HCT116 (cell line): ENCODE measurements at places on chromosomes 3 and 15. TPM values are rescaled to one million over a fixed set of nuclear protein-coding genes. Genes with fewer than 3 reads are reported as not detected.

TLR9 gene
- total RNA-seq = 0.15 TPM

GRCh38 chr15:33091983-33092693 lies 102.4 kb downstream of the FMN1 start:
- no peak for DNase-seq
- H3K27ac ChIP-seq = no peak overlapping the region
- no peaks in the 10 kb centered on the region for H3K27me3 ChIP-seq
- H3K4me1 ChIP-seq = no peaks in the 10 kb centered on the region

DNA sequence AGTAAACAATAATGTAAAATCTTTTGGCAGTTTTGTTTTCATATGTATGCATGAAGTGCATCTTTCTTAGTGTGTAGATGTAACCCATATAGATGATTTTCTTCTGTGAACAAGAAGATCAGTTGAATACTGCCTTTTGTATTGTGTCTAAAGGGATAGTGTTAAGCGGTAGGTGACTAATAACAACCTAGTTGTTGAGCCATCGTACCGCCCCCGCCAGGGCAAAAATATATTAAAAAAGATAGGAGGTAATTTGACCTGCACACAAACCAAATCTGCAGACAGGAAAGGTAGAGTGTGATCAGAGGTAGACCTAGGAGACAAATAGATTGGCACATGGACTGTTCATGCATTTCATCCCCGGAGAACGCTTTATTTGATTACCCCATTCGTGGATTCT lies 3.3 kb upstream of the GMNC start:
- H3K27me3 ChIP-seq = no peaks in the 10 kb centered on the region
- no peak overlapping the region for H3K4me3 ChIP-seq
- DNase-seq = no peak
- H3K4me1 ChIP-seq = peaks cover 15% of the 10 kb centered on the region
- H3K27ac ChIP-seq = no peak overlapping the region

- DNase-seq = no peak
- no peak overlapping the region for H3K4me3 ChIP-seq
- no peaks in the 10 kb centered on the region for H3K4me1 ChIP-seq
- no peak overlapping the region for H3K27ac ChIP-seq
Observed at GRCh38 chr3:8595695-8596115, 48.9 kb downstream of the SSUH2 start.

DUOXA2 gene
- total RNA-seq = not detected

- no peak for DNase-seq
- H3K36me3 ChIP-seq = no peaks in the 10 kb centered on the region
- H3K27me3 ChIP-seq = peaks cover 50% of the 10 kb centered on the region
- H3K4me3 ChIP-seq = no peak overlapping the region
- no peaks in the 10 kb centered on the region for H3K4me1 ChIP-seq
Observed at GRCh38 chr15:70519004-70519365, 244.4 kb downstream of the UACA start.

B3GALNT1 gene
- 9.6 TPM for total RNA-seq

GRCh38 chr3:113088616-113089015 lies 97.8 kb downstream of the GTPBP8 start:
- no peak for DNase-seq
- H3K4me1 ChIP-seq = peaks cover 3% of the 10 kb centered on the region; the same call in 1 of the 2 replicates
- no peak overlapping the region for H3K4me3 ChIP-seq
- no peaks in the 10 kb centered on the region for H3K36me3 ChIP-seq
- no peak overlapping the region for H3K27ac ChIP-seq

GRCh38 chr15:67107014-67107812 lies 41.8 kb downstream of the SMAD3 start:
- peak overlapping the region; percentile 34 for H3K4me3 ChIP-seq
- no peaks in the 10 kb centered on the region for H3K36me3 ChIP-seq
- peak; percentile 99 for DNase-seq
- no peaks in the 10 kb centered on the region for H3K27me3 ChIP-seq
- peak overlapping the region; percentile 92 for H3K27ac ChIP-seq
- H3K4me1 ChIP-seq = peaks cover 96% of the 10 kb centered on the region

DNA sequence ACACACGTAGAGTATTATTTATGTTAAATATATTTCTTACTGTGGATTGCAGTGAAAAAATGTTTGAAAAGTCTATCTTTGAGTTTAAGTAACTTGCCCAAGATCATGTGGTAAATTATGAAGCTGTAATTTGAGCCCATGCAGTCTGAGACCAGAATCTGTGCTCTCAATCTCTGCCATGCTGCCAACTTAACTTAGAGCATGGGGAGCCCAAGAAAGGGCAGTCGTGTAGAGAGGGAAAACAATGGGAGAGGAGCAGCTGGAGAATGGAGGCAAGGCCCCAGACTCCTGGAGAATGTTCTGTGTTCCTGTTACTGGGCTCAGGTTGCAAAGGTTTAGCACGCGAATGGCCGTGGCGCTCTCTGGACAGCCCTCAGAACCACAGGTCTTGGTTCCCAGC lies 311.6 kb upstream of the RASGRP1 start:
- no peaks in the 10 kb centered on the region for H3K4me1 ChIP-seq
- H3K27ac ChIP-seq = no peak overlapping the region
- no peak for DNase-seq
- H3K4me3 ChIP-seq = no peak overlapping the region
- H3K27me3 ChIP-seq = no peaks in the 10 kb centered on the region
- no peaks in the 10 kb centered on the region for H3K36me3 ChIP-seq

DNA sequence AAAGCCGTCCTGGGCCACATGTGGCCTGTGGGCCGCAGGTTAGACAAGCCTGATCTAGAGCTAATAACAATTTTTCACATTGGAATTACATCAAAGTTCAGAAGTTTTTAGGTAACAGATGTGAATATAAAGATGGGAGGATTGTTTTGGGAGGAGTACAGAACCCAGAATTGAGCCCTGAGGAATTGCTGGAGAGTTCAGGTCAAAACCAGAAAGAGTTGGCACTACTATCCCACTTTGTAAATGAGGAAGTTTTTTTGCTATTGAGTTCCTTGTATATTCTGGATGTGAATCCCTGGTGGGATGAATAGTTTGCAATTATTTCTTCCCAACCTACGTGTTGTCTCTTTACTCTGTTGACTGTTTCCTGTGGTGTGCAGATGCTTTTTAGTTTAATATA lies 109.5 kb upstream of the LIPC start:
- DNase-seq = no peak
- H3K27me3 ChIP-seq = no peaks in the 10 kb centered on the region
- H3K4me3 ChIP-seq = no peak overlapping the region
- H3K36me3 ChIP-seq = no peaks in the 10 kb centered on the region

RNU6-1 gene
- total RNA-seq = not detected

GRCh38 chr3:15923640-15924405 lies 126.0 kb upstream of the ANKRD28 start:
- no peak for DNase-seq
- H3K27me3 ChIP-seq = no peaks in the 10 kb centered on the region; the same call in 1 of the 2 replicates
- 0 out of 2 replicates have a peak, but pooled peaks cover under 1% of the 10 kb centered on the region for H3K4me1 ChIP-seq

TMEM207 gene
- total RNA-seq = not detected

GRCh38 chr15:27743638-27744037 lies 355.5 kb downstream of the OCA2 start:
- no peaks in the 10 kb centered on the region for H3K4me1 ChIP-seq
- no peak for DNase-seq
- H3K27ac ChIP-seq = no peak overlapping the region
- no peaks in the 10 kb centered on the region for H3K27me3 ChIP-seq
- H3K36me3 ChIP-seq = no peaks in the 10 kb centered on the region
- H3K4me3 ChIP-seq = no peak overlapping the region

DNA sequence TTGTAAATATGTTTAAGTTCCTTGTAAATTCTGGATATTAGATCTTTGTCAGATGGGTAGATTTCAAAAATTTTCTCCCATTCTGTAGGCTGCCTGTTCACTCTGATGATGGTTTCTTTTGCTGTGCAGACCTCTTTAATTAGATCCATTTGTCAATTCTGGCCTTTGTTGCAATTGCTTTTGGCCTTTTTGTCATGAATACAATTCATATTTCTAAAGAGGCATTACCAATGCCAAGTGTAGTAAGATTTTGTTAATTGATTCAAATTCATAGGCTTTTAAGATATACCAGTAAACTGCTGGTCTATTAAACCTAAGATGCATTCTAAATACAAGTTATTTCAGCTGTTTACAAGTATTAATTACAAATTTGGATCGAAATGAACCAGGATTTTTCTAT lies 31.0 kb downstream of the PIK3R4 start:
- H3K4me3 ChIP-seq = no peak overlapping the region
- no peak overlapping the region for H3K27ac ChIP-seq
- H3K27me3 ChIP-seq = no peaks in the 10 kb centered on the region
- no peak for DNase-seq
- peaks cover 2% of the 10 kb centered on the region; the same call in 1 of the 2 replicates for H3K36me3 ChIP-seq

DNA sequence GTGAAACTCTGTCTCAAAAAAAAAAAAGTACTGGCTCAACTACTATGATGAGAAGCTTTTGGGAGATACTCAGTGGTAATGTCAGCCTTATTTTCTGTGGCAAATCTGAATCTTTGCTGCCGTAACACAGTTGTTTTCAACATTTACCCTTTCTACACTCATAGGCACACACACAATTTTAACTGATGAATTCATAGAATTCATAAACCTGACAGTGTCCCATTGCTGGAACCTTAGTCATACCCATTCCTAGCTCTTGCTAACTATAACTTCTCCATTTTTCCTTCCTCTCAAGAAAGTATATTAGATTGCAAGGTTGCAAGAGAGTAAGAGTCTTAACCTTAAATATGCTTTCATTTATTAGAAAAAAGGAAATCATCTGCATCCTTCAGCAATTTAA lies 496.6 kb downstream of the FHIT start:
- no peak overlapping the region for H3K4me3 ChIP-seq
- no peak for DNase-seq
- H3K4me1 ChIP-seq = no peaks in the 10 kb centered on the region
- no peaks in the 10 kb centered on the region for H3K36me3 ChIP-seq
- no peaks in the 10 kb centered on the region for H3K27me3 ChIP-seq
- no peak overlapping the region for H3K27ac ChIP-seq

DNA sequence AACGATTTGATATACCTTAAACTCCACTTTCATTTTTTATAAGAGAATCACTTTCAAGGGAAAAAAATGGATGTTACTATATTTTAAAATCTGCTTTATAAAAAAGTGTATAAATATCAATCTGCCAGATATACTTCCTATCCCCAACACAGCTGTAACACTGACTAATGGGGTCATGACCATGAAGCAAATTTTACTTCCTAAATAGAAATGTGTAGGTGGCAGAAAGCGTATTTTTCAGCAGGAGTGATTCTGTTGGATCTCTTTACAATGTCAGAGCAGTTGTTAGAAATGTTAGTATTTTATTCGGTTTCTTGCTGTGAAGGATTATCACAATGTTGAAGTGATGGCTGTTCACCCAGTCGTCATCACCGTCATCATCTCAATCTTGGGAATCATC lies 5.5 kb upstream of the C15orf40 start:
- peaks cover 31% of the 10 kb centered on the region; the same call in 1 of the 2 replicates for H3K36me3 ChIP-seq
- no peak overlapping the region for H3K4me3 ChIP-seq
- no peak overlapping the region for H3K27ac ChIP-seq
- H3K27me3 ChIP-seq = no peaks in the 10 kb centered on the region

DNA sequence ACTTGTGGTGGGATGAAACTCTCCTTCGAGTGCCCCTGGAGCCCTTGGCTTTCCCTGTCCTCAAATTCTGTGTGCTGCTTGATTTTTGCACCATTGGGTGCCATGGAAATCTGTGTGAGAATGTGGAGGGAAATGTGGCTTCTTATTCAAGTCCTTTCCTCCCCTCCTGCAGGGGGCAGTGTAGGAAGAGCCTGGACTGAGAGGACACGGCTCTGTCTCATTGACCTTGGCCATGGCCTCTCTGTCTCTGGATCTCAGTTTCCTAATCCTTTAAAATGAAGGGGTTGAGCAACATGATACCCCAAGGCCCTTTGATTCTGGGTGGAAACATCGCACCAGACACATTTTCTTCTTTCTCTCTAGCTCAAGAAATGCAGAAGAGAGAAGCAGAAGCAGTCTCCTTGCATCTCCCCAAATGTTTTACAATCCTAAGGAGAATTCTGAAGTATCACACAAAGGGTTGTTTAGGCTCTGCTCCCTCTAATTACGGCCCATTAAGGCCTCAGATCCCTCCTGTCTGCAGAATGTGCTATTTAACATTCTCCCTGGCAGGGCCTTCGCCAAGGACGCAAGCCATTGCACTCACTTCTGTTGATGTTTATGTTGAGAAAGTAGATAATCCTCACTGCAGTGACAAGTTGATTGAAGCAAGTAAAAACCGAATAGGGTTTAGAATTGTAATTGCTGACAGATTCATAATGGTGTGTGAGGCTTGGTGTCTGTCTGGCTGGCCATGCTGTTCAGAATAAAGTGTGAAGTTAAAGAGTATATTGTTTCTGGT lies 169.1 kb downstream of the TPRG1 start:
- H3K27ac ChIP-seq = no peak overlapping the region
- no peak overlapping the region for H3K4me3 ChIP-seq
- H3K36me3 ChIP-seq = no peaks in the 10 kb centered on the region
- DNase-seq = peak; percentile 23

DNA sequence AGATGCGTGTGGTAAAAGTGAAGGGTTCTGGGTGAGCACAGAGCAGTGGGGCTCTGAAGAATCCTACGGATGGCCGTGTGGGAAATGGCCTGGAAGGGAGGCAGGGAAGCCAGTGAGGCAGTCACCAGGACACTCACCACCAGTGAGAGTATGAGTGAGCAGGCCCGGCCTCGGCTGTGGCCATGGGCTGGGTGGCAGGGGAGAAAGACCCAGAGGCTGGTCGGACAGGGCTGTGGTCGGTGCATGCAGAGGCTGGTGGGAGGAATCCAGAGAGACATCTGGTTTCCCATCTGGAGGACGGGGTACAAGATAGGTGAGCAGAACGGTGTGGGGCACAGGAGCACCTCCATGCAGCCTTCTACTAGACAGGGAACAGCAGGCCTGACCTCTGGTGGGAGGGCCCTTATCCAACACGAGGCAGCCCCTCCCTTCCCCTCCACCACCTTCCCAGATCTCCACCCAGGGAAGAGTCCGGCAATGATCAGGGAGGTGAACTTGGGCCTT lies 10.1 kb downstream of the PCSK6 start:
- H3K4me1 ChIP-seq = peaks cover 13% of the 10 kb centered on the region
- H3K27ac ChIP-seq = no peak overlapping the region
- H3K36me3 ChIP-seq = no peaks in the 10 kb centered on the region
- H3K4me3 ChIP-seq = no peak overlapping the region
- no peaks in the 10 kb centered on the region for H3K27me3 ChIP-seq

PRSS50 gene
- total RNA-seq = not detected

DNA sequence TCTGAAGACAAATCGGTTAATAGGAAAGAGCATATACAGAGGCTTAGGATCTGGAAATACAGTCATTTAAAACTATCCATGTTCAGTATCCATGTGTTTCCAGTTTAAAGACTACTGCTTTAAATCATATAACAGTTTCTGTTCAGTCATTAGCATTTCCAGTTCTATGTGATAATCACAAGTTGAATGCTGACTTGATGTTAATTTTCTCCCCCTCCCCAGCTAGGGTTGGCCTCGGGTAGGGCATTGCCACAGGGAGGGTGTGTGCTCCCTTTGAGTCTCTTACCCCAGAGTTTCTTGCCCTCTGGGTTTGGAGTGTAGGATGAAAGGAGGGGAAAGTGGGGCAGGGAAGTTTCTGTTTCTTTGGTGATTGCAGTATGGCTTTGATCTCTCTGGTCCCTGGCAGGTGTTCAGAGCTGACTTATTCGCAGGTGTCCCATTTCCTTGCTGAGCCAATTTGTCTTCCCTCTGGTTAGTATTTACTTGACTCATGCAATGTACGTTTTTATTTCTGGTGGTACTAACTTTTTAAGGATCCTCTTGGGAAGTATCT lies 86.3 kb downstream of the SH3GL3 start:
- H3K27ac ChIP-seq = no peak overlapping the region
- H3K36me3 ChIP-seq = no peaks in the 10 kb centered on the region
- no peaks in the 10 kb centered on the region for H3K27me3 ChIP-seq
- no peak overlapping the region for H3K4me3 ChIP-seq
